Neural crest cell (in vitro differentiated cells): ENCODE measurements at places on chromosomes 7 and 10. TPM values are rescaled to one million over a fixed set of nuclear protein-coding genes. Genes with fewer than 3 reads are reported as not detected.

The FRMPD2 gene
- 0.26 TPM in 1 of 2 replicates, not detected in the other for total RNA-seq

The ATG9B gene
- 8.0 and 9.2 TPM in 2 replicates for total RNA-seq

The MSMB gene
- total RNA-seq = not detected in 2 replicates

The PNLIPRP2 gene
- total RNA-seq = not detected in 2 replicates

The CPA5 gene
- not detected in 2 replicates for total RNA-seq

The AKR1C3 gene
- 0.19 TPM in 1 of 2 replicates, not detected in the other for total RNA-seq

The PRPS1L1 gene
- total RNA-seq = not detected in 2 replicates

- H3K27me3 ChIP-seq = no peaks in the 10 kb centered on the region
- DNase-seq = no peak
- no peak overlapping the region for H3K27ac ChIP-seq
- H3K4me1 ChIP-seq = peaks cover 34% of the 10 kb centered on the region
Measured at GRCh38 chr10:79250259-79250658, 97.0 kb upstream of the PPIF start.

DNA sequence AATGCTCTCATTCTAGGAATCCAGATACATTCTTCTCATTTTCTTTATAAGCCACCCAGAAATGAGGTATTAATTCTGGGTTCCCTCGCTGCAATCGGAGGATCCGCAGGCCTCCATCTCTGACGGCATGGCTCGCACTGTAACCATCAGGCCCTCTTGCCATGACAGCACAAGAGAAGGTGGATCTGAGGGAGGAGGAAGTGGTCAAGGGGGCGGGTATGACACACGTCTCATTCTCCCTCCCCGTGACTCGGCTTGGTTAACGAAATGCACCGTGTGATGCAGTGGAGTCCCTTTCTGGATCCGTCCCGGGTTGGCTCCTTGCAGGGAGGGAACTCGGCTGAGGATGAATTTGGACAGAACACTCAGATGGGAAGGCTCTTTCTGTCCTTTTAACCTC is 280.2 kb downstream of the TCERG1L start:
- H3K4me3 ChIP-seq = no peak overlapping the region
- no peak for DNase-seq

- DNase-seq = no peak
- no peak overlapping the region for H3K4me3 ChIP-seq
- no peaks in the 10 kb centered on the region for H3K4me1 ChIP-seq
- H3K27ac ChIP-seq = no peak overlapping the region
- H3K36me3 ChIP-seq = peaks cover 8% of the 10 kb centered on the region
Measured at GRCh38 chr10:1141261-1141660, 85.1 kb downstream of the WDR37 start.
